ENCODE measurements at places on chromosomes 1 and 21. TPM values are rescaled to one million over a fixed set of nuclear protein-coding genes. Genes with fewer than 3 reads are reported as not detected.

The A3GALT2 gene
- polyA plus RNA-seq = 0.10 TPM

The CR1 gene
- 0.66 TPM for polyA plus RNA-seq

The MEAF6 gene
- 54.4 TPM for polyA plus RNA-seq

The EGLN1 gene
- polyA plus RNA-seq = 30.4 TPM

The ELAPOR1 gene
- polyA plus RNA-seq = 66.0 TPM

The NLRP3 gene
- 0.78 TPM for polyA plus RNA-seq

The TRAPPC3 gene
- polyA plus RNA-seq = 65.2 TPM

The AIM2 gene
- 0.93 TPM for polyA plus RNA-seq

The MX1 gene
- 16.8 TPM for polyA plus RNA-seq

- DNase-seq = no peak
Measured at GRCh38 chr1:71509051-71509595, 428.3 kb upstream of the ZRANB2 start.

GRCh38 chr1:13892671-13893325, 192.8 kb downstream of the PRDM2 start:
- peak; percentile 63 for DNase-seq

- no peak for DNase-seq
Measured at GRCh38 chr1:178273707-178274410, 180.0 kb downstream of the RASAL2 start.

GRCh38 chr21:31182231-31183140, 144.2 kb upstream of the KRTAP19-8 start:
- no peak for DNase-seq

DNA sequence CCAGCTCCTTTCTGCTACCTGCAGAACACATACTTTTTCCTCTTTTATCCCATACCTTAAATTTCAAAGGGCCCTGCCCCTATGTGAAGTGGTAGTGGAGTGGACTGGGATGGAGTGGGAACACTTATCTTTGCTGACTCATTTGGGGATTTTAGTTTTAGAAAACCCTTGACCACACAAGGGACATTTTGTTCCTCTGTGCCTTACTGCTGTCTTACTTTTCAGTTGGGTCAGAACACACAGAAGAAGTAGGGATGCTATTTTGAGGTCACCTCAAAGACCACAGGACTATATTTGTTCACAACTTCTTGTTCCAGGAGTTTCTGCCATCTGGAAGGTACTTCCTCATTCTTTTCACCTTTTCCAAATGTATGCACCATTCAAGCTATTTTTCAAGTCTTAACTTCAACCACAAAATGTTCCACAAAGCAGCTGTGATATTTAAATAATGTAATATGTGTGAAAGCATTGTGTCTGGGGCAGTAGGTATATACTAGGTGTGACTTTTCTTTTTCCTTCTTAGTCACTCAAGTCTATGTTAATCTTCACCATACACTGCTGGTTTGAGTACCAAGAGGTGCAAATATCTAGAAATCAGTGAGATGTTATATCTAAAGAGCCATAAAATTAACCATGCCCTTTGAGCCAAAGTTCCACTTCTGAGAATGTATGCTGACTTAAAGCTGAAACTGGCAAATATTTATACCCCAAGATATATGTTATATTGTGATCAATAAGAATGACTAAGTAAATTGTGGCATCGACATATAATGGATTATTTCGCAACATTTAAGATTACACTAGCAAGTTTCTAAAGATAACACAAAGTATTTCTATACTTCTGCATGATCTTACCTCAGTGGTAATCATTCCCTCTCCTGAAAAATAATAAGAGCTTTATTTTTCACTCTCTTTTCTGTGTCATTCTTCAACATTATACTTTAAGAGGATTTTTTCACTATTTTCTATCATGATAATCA, 308.5 kb downstream of the MRPL39 start:
- DNase-seq = no peak

DNA sequence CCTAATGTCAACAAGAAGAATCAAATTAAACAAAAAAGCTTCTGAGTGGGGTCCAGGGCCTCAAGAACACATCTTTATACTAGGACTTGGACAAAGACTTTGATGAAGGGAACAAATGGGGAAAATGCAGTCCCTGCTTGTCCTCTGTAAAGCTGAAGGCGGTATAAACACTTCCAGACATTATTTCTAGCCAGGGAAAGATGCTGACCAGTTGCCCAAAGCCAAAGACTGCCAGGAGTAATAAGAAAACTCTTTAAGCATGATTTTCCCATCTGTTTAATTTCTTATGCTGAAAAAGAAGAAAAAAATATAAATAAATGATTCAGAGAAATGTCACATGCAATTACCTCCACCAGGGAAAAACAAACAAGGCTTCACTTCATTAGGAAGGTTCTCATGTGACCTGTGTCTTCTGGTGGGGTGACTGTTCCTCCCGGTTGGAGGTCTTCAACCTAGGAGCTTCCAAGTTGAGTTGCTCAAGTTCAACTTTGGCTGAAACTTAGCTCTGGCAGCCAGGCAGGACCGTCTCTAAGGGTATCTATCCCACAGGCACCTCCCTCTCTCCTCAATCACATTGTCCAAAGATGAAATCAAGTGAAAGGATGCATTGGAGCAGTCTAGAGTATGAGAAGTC, 65.2 kb upstream of the KCNE2 start:
- no peak for DNase-seq

DNA sequence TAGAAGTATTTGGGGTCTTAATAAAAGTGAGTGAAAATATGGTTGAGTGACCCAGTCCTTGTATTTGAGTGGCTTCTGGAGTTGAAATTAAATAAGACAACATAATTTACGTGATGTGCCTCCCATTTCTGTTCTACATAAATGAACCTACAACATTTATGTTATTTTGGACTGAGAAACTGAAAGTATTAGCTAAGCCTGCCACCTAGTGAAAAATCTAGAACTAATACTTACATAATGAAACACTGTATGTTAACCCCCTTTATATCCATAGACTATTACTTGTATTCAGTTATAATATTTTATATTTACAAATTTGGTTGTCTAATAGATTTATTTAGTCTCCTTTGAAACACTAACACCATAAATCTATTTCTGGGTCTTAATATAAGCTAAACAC, 298.9 kb downstream of the KCNT2 start:
- no peak for DNase-seq

DNA sequence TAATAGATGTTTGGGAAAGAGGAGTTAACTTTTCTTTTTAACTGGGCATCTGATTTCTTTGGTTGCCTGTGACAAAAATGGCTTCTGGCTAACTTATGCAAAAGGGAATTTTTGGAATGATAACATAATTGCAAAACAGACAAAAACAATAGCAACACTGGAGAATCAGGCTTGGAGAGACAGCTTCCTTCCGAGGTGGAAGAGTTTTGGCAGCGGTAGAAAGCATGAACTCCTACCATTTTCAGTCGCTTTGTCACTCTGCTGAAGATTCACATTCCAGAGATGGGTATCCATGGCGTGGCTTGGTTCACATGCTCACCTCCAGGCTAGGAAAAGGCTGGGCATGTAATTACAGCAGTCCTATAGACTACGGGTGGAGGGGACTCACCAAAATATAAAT, 17.2 kb upstream of the FGGY start:
- no peak for DNase-seq

DNA sequence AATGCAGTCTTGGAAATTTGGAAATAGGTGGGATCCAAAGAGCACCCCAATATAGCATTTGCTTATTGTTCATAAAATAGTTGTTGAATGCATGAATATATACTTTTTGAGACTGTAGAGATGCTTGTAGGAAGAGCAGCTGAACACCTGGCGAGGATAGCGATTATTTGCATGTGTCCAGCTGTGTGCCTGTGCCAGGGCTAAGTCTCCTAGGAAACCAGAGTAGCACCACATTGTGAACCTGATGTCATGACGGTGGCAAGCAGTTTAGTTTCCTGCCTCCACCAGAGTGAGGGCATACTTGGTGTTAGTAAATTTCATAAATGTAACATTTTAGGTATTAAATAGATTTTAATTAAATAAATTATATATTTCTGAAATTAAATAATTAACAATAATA, 37.3 kb upstream of the IRF2BP2 start:
- no peak for DNase-seq

- DNase-seq = no peak
Measured at GRCh38 chr1:81848880-81849682, 48.3 kb downstream of the ADGRL2 start.

GRCh38 chr1:228930479-228930957, 195.2 kb downstream of the RHOU start:
- DNase-seq = peak; percentile 82

- DNase-seq = no peak
Measured at GRCh38 chr1:110829955-110830553, 42.9 kb upstream of the CD53 start.

- no peak for DNase-seq
Measured at GRCh38 chr1:21469581-21469980, 29.6 kb downstream of the NBPF3 start.
